ENCODE measurements at places on chromosomes 11 and 22. TPM values are rescaled to one million over a fixed set of nuclear protein-coding genes. Genes with fewer than 3 reads are reported as not detected.

- no peaks in the 10 kb centered on the region for H3K4me1 ChIP-seq
- H3K27ac ChIP-seq, result no peak overlapping the region
- no peaks in the 10 kb centered on the region for H3K27me3 ChIP-seq
- H3K4me3 ChIP-seq, result no peak overlapping the region
- H3K36me3 ChIP-seq, result no peaks in the 10 kb centered on the region
Measured at GRCh38 chr11:17828311-17828751, 93.8 kb downstream of the KCNC1 start.

The PSMC3 gene
- total RNA-seq, result 160 TPM

DNA sequence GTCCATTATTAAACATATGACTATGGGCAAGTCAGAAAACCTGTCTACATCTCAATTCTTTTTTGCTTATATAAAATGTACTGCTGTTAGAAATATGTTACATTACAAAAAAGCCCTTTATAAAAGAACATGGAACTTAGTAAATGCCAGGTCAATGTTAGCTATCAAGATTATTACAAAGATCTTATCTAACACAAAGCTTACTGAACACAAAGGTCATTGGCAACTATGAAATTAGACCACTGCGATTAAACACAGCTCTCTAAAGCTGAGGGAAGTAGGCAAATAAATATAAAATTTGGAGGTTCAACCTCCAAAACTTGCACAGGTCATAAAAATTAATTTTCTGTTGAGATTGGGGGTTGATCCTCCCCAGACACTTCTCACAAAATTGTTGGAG is 692.8 kb upstream of the CCDC90B start:
- H3K4me3 ChIP-seq, result no peak overlapping the region
- no peaks in the 10 kb centered on the region for H3K4me1 ChIP-seq
- H3K27ac ChIP-seq, result no peak overlapping the region
- DNase-seq, result no peak
- H3K36me3 ChIP-seq, result no peaks in the 10 kb centered on the region

The OR52N4 gene
- total RNA-seq, result not detected

The SRSF8 gene
- 22.9 TPM for total RNA-seq

GRCh38 chr11:8959546-8960166 is 4.6 kb downstream of the TMEM9B start:
- H3K27ac ChIP-seq, result no peak overlapping the region
- no peaks in the 10 kb centered on the region for H3K36me3 ChIP-seq
- DNase-seq, result peak; percentile 56
- H3K4me1 ChIP-seq, result peaks cover 10% of the 10 kb centered on the region
- H3K27me3 ChIP-seq, result no peaks in the 10 kb centered on the region
- H3K4me3 ChIP-seq, result no peak overlapping the region

- DNase-seq, result no peak
- H3K4me1 ChIP-seq, result no peaks in the 10 kb centered on the region
- no peak overlapping the region for H3K27ac ChIP-seq
- H3K36me3 ChIP-seq, result peaks cover 7% of the 10 kb centered on the region
- no peaks in the 10 kb centered on the region for H3K27me3 ChIP-seq
Measured at GRCh38 chr22:50403701-50404101, 60.6 kb downstream of the PPP6R2 start.

GRCh38 chr11:119592642-119593041 is 136.4 kb downstream of the NECTIN1 start:
- H3K27ac ChIP-seq, result no peak overlapping the region
- H3K36me3 ChIP-seq, result no peaks in the 10 kb centered on the region
- DNase-seq, result no peak
- no peak overlapping the region for H3K4me3 ChIP-seq

The VPREB1 gene
- not detected for total RNA-seq

GRCh38 chr11:90286640-90287039 is 63.8 kb upstream of the CHORDC1 start:
- no peak for DNase-seq
- H3K36me3 ChIP-seq, result no peaks in the 10 kb centered on the region
- H3K4me3 ChIP-seq, result no peak overlapping the region
- no peaks in the 10 kb centered on the region for H3K4me1 ChIP-seq
- no peak overlapping the region for H3K27ac ChIP-seq

The TMEM179B gene
- total RNA-seq, result 45.5 TPM

- peaks cover 96% of the 10 kb centered on the region for H3K36me3 ChIP-seq
- DNase-seq, result no peak
- H3K27ac ChIP-seq, result no peak overlapping the region
- H3K27me3 ChIP-seq, result no peaks in the 10 kb centered on the region
- peaks cover 7% of the 10 kb centered on the region for H3K4me1 ChIP-seq
Measured at GRCh38 chr11:35206616-35207015, 67.6 kb downstream of the CD44 start.

The UBQLN3 gene
- not detected for total RNA-seq

- DNase-seq, result no peak
- H3K4me1 ChIP-seq, result no peaks in the 10 kb centered on the region
- H3K36me3 ChIP-seq, result no peaks in the 10 kb centered on the region
- H3K27me3 ChIP-seq, result peaks cover 95% of the 10 kb centered on the region
- no peak overlapping the region for H3K27ac ChIP-seq
Measured at GRCh38 chr11:134633276-134633675, 221.2 kb upstream of the B3GAT1 start.

GRCh38 chr11:105948918-105949590 is 73.0 kb downstream of the MSANTD4 start:
- H3K27ac ChIP-seq, result no peak overlapping the region
- H3K4me3 ChIP-seq, result no peak overlapping the region
- H3K36me3 ChIP-seq, result no peaks in the 10 kb centered on the region
- no peak for DNase-seq

The MICAL3 gene
- 27.4 TPM for total RNA-seq

The LUZP2 gene
- 0.15 TPM for total RNA-seq

The CCDC116 gene
- 0.63 TPM for total RNA-seq

Data from PC-9 (cell line).